ENCODE measurements at places on chromosomes 16 and 17.

DNA sequence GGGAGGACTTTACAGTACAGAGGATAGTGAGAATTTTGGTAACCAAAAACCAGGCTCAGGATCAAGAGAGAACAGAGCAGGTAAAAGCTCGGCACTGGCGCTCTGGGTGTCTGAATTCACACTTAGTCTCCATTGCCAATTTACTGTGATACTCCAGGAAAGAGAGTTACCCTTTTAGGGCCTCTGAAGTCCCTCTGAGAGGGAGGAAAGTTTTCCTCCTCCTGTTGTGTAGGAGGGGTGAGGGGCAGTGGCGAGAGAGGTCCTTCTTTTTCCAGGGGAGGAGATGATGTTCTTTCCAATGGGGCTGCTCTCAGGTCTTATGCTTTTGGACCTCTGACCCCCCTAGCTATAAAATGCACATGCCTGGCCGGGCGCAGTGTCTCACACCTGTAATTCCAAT, 5.4 kb upstream of the TNS4 start:
- DNase-seq = no peak

GRCh38 chr17:45745601-45746494, 38.3 kb upstream of the CRHR1 start:
- DNase-seq = no peak

DNA sequence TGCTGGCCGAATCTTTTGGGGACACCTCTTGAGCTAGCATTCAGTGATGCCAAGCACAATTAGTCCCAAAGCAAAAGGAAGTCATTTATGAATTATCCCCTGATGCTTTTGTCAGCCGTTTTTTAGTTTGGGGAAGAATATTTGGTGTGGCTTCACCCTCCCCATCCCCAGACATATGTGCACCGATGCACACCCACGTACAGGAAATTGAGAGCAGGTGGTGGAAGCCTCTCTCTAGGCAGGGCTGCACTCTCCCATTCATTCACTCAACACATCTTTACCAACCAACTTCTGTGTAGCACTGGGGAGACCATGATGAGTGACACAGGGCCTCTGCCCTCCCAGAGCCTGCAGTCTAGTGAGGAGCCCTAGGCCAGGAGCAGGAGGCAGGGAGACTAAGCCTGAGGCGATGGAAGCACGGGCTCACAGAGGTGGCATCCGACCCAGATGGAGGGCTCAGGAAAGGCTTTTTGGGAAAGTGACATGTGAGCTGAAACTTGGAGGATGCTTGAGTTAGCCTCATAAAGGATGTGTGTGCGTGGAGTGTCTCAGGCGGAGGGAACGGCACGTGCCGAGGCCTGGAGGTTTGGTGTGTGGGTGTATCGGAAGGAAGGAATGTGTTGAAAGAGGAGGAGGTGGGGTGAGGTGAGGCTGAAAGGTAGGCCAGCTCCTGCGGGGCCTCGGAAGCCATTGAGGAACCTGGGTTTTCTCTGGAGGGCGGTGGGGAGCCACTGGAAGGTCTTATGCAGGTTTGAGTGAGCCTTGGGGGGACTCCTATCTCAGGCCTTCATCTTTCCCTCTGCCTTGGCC, 43.8 kb downstream of the PSME3IP1 start:
- no peak for DNase-seq

GRCh38 chr16:4411684-4412083, 4.7 kb downstream of the CORO7 start:
- DNase-seq = no peak

GRCh38 chr17:47267354-47267828, 13.8 kb downstream of the ITGB3 start:
- no peak for DNase-seq

DNA sequence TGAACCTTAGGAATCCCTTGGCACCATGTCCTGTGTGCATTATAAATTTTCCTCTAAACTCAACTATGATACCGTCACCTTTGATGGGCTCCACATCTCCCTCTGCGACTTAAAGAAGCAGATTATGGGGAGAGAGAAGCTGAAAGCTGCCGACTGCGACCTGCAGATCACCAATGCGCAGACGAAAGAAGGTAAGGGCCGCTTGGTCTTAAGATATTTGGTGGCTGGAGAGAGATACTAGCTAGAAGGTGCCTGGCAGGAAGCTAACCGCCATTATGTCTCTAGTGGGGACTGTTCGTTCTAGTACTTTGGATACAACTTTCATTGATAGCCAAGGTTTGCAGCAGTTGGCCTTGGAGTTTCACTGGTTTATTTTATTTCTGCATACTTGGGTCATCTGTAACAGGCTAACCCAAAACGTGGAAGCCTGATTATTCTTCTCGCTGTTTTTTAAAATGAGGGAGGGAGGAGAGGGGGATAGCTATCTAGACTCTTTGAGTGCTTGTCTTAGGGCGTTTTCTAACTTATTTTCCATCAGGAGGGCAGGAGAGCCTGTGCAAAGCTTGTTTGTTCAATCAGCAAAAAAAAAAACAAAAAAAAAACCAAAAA, 1.3 kb downstream of the RBBP6 start:
- no peak for DNase-seq

GRCh38 chr17:58710948-58711552, 18.6 kb downstream of the RAD51C start:
- DNase-seq = no peak

DNA sequence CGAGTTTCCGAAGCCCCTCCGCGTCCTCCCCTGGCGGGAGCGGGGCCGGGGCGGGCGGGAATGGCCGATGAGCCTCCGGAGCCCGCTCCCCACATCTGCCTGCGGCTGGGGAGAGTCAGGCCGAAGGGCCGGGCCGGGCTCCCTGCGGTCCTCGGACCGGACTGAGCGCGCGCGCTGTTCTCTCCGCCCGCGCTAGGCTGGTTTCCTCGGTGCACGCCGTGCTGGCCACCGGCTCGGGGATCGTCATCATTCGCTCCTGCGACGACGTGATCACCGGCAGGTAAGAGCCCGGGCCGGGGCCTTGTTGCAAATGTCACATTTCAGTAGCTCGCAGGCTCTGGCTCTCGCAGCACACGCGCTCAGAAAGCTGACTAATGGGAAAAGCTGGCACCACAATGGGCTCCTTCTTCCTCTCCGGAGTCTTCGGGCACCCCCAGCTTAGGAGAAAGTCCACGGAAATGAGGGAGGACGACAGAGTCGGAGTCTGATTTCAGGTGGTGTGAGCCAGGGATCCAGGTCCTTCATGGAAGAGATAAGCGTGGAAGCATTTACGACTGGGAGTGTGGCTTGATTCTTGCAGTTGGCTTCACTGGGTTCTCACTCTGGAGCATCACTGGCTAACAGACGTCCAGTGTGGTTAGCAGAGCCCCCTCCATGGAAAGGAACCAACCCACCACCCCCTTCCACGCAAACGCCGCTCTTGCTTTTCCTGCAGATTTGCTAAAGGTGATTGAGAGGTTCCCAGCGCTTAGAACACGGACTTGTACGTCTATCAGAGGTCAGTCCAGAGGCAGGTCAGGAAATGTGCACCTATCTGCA, 715 bp downstream of the TLCD3A start:
- DNase-seq = no peak

GRCh38 chr17:46876926-46877325, 25.5 kb downstream of the WNT9B start:
- DNase-seq = no peak

DNA sequence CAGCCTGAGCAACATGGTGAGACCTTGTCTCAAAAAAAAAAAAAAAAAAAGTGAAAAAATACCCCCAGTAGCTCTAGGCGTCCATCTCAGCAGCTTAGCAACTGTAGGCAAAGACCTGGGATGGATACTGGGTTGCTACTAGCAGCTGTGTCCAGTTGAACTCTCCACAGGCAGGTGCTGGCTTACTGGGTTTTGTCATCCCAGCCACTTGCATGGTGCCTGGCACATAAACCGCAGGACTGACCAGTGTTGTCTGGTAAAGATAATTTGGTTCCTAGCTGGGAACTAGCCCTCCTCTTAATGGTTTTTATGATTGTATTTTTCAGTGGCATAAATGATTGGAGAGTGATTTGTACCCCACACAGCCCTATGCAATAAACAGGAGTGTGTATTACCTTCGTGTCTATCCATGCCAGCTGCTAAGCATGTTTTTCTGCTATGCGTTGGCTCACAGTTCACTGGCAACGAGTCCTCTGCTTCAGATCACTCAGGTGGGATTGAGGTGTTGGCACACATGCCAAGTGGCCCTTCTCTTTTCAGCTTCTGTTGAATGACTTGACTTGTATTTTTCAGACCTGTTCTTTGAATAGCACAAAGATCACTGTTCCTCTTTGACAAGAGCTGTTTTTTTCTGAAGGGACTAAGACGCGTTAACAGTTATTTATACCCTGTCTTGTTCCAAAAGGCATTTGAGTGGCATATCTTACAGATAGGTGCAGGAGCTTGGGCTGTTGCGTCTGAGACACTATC, 352.9 kb downstream of the SNX29 start:
- no peak for DNase-seq

DNA sequence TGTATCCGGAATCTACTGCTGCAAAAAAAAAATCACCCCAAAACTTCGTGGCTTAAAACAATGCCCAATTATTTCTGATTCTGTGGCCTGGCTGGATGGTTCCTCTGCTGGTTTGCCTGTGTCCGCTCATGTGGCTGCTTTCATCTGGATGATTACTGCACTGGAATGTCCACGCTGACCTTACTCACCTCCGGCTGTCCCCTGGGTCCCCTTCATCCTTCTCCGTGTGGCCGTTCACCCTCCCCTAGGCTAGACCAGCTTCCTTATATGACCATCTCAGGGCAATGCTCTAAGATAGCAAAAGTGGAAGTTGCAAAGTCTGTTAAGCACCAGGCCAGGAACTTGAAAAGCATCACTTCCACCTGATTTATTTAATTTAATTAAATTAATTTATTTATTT, 31.4 kb upstream of the SPNS2 start:
- no peak for DNase-seq

DNA sequence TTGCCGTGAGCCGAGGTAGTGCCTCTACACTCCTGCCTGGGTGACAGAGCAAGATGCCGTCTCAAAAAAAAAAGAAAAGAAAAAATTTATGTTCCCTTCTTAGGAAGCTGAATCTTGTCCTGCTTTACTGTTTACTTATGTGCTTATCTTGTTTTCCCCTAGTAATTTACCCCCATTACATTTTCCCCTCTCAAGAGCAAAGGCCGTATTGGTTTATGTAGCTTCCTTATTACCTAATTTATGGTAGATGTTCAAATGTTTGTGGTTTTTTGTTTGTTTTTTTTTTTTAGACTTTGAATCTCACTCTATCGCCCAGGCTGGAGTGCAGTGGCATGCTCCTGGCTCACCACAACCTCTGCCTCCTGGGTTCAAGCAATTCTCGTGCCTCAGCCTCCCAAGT, 10.3 kb upstream of the SLC52A1 start:
- DNase-seq = no peak

- DNase-seq = no peak
These were observed 82.2 kb downstream of the PLXDC1 start for GRCh38 chr17:39069114-39069756.

GRCh38 chr17:3656755-3657587, 11.4 kb downstream of the TAX1BP3 start:
- no peak for DNase-seq

DNA sequence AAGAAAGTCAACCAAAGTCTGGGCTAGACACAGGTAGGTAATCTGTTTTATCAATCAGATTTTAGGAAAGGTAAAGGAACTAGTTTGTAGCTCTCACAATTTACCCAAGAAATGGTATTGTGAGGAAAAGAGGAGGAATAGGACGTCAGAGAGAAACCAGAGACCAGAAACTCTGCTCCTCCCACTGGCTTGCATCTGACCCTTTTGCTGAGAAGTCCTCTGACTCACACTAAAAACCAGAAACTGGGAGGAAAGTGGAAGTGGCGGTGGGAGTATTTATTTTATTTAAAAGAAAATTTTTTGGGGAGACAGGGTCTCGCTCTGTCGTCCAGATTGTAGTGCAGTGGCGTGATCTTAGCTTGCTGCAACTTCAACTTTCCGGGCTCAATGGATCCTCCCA, 38.0 kb upstream of the MNT start:
- DNase-seq = no peak

DNA sequence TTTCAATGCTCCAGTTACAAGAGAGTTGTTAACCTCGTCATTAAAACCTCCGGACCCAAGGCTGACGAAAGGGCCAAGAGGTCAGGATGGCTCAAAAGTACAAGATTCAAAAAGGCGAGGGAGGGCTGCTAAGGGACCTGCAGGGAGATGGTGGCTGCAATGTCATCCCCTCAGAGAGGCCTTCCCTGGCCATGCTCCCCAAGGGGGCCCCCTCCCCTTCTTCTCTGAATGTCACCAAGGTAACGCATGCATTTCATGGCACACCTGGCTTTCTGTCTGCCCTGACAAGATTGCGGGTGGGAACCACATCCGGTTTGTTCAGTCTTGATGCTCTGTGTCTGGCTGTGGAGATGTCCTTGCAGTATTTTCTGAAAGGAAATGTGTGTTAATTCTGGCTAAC, 89.9 kb downstream of the C16orf78 start:
- peak; percentile 48 for DNase-seq

- DNase-seq = no peak
These were observed 368.9 kb upstream of the C16orf82 start for GRCh38 chr16:26697807-26698206.

GRCh38 chr17:45131616-45132319, 547 bp downstream of the PLCD3 start:
- no peak for DNase-seq

DNA sequence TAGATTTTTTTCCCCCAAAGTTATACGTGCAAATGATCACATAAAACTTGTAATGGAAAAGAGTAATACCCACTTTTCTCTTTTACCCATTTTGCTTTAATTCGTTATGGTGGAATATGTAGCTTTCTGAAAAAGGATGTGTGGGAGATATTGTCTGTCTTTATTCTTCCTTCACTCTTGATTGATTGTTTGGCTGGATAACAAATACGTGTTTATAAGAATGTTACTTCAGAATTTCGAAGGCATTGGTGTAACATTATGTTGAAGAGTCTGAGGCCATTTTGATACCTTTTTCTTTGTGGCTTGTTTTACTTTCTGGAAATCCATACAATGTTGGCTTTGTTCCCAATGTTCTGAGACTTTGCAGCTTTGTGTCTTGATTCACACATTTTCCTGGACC, 71.4 kb downstream of the BCAS3 start:
- no peak for DNase-seq

DNA sequence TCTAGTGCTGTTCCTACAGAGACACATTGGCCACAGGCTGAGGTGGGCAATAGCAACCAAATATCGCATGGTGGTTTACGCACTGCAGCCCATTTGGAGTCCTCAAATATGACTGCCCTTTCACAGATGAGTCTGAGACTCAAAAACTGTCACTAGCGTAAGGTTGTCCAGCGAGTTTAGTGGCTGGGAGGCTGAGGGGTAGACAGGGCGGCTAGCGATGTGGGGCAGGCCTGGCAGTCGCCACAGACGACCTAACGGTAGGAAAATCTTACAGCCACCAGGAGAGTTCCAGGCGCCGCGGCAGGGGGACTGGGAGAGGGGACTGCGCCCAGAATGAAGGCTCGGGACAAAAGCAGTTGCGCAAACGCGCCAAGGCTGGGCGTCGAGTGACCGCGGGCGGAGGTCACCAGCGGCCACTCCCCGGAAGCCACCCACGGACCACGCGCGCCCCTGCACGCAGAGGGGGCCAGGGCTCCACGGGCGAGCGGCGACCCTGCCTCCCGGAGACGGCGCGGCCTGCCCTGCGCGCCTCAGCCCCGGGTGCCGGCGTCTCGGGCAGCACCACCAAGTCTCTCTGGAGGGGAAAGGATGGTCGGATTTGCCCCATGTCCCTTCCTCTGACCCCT, 699 bp upstream of the MAP1LC3B start:
- no peak for DNase-seq
